HL-60 (cell line): ENCODE measurements at places on chromosomes 3 and 15.

DNA sequence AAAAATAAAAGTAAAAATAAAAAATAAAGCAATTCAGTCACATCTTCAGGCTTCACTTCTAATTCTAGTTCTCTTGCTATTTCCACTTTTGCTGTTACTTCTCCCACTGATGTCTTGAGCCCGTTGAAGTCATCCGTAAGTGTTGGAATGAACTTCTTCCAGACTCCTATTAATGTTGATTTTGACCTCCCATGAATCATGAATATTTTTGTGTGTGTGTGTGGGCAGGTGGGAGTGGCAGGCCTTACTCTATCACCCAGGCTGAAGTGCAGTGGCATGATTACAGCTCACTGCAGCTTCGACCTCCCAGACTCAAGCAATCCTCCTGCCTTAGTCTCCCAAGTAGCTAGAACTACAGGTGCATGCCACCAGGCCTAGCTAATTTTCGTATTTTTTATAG lies 10.7 kb downstream of the USP4 start:
- DNase-seq = no peak

GRCh38 chr3:11499144-11499543 lies 144.6 kb downstream of the VGLL4 start:
- DNase-seq = no peak

DNA sequence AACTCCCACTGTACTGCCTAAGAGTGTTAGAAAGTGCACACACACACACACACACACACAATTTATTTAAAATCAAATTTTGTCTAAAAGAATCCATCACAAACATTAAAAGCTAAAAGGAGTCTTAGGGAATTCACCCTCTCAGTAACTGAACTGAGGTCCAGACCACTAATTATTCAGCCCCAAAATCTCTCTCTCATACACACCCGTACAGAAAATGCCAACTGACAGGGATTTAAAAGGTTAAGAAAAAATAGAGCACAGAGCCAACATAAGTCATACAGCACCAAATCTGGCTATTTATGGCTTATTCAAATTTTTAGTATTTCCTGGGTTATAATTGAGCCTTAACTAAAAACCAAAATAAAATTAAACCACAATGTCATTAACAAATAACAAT lies 20.7 kb downstream of the GBE1 start:
- no peak for DNase-seq

- no peak for DNase-seq
Observed at GRCh38 chr3:83514130-83514914, 1444.5 kb upstream of the CADM2 start.

DNA sequence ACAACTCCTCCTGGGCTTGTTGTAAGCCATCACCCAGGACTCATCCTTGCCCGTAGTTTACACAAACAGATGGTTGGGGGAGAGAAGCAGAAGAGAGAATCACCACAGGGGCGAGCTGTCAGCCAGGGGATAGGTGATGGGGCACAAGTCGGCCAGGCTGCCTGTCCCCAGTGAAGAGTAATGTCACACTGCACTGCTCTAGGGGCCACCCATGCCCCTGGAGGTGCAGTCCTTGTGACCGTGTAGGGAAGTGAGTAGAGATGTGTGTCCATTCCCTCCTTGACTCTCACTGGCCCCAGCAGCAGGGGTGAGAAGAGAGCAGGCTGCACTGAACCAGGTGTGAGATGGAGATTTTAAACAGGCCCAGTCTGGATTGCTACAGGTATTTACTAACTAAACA lies 17.1 kb upstream of the PRSS50 start:
- no peak for DNase-seq

GRCh38 chr15:63503739-63504246 lies 600 bp upstream of the USP3 start:
- DNase-seq = peak; percentile 76

- no peak for DNase-seq
Observed at GRCh38 chr3:99579246-99579645, 59.1 kb upstream of the COL8A1 start.

DNA sequence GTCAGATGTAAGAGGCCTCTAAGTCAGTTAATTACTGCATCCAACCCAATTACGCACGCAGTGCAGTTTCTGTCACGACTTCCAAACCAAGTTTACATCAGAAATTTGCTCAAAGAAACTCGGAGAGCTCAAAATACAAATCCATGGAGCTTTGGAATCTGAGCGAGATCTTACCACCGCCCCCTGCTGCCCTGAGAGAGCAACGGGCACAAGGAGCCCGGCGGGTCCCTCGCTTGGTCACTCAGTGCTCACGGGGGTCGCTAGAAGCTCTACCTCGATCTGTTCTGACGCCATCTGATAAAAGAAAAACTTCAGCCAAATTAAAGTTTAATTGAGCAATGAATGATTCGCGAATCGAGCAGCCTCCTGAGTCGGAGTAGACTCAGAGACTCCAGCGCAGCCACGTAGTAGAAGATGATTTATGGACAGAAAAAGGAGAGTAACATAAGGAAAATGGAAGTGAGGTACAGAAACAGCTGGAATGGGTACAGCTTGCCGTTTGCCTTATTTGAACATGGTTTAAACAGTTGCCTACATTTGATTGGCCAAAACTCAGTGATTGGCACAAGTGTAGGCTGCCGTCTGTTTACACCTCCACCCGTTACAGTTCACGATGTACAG lies 232.7 kb upstream of the ATP10A start:
- DNase-seq = no peak

- DNase-seq = no peak
Observed at GRCh38 chr15:38192496-38192895, 60.1 kb upstream of the SPRED1 start.

- no peak for DNase-seq
Observed at GRCh38 chr15:55959744-55960447, 33.5 kb downstream of the NEDD4 start.

- no peak for DNase-seq
Observed at GRCh38 chr3:155585384-155585783, 159.5 kb downstream of the PLCH1 start.

GRCh38 chr3:12774619-12775018 lies 15.6 kb upstream of the TMEM40 start:
- DNase-seq = no peak

GRCh38 chr3:186938716-186939115 lies 8.4 kb downstream of the ST6GAL1 start:
- DNase-seq = no peak

- no peak for DNase-seq
Observed at GRCh38 chr3:47678446-47679338, 100.0 kb upstream of the CSPG5 start.

GRCh38 chr15:31034152-31034551 lies 42.7 kb upstream of the MTMR10 start:
- no peak for DNase-seq

DNA sequence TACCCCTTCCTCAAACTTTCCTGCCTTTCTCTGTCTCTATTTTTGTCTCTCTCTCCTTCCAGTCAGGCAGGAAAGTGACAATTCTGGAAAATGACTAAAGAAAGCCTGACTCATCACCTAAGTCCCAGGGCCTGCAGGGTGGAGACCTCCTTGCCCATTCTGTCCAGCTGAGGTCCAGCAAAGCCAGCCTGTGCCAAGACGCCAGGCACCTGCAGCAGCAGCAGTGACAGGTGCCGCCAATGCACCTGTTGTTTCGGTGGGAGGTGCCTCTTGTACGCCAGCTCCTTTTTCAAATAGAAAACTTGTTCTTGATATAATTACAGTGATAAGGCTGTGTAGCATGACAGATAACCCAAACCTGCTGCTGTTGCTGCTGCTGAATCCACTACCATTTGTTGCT lies 501.3 kb downstream of the NTRK3 start:
- no peak for DNase-seq

DNA sequence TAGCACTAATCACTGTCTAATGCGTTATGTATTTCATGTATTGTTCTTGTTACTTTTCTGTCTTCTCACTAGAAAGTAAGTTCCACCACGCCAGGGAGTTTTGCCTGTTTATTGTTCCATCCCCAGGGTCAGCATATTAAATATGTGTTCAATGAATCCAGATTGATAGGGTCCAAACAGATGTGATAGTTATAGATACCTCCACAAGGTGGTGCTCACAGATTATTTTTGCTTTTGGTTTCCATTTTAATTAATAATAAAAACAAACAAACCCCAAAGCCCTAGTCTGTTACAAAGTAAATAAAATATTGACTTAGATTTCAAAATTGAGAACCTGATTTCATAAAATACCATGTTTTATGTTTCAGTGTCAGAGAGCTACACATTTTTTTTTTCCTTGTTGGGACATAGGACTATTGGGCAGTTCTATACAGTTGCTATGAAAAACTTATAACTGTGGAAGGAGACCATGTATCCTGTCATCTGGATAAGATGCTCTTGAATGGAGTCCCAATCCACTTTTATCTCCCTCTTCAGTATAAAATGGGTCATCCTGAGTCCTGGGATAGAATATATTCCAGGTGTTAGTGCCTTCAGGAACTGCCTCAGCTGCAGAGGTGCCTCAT lies 12.4 kb downstream of the OTOL1 start:
- no peak for DNase-seq

DNA sequence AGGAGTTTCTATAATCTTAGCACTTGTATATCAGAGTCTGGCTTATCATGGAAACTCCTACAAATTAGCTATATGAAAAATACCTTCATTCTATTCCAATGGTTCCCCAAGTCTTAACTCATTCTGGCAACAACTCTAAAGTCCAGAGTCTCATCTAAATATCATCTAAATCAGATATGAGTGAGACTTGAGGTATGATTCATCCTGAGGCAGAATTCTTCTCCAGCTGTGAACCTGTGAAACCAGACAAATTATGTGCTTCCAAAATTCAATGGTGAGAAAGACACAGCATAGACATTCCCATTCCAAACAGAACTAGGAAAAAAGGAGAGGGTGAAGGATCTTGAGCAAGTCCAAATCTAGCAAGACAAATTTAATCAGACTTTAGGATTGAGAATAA lies 138.8 kb downstream of the THRB start:
- no peak for DNase-seq
